ENCODE measurements at places on chromosomes 2 and 18.

DNA sequence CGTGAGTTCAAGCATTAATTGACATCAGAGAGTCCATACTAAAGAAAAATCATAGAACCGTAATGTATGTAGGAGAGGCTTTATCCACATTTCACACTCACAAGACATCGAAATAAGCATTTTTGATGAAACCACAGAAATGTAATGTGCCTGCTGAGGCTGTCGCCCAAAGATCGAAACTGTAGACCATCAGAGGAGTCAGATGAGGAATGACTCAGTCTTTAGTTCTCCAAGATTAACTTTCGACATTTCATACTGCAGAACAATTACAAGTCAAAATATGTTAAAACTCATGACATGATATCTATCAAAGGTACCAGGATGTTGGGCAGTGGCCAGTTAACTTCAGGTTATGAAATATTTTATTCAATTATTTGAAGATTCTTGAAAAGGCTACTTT is 79.6 kb downstream of the RAB31 start:
- DNase-seq: no peak

GRCh38 chr2:7012141-7012764 is 95.0 kb downstream of the RNF144A start:
- DNase-seq: no peak

GRCh38 chr18:28961669-28962228 is 784.8 kb upstream of the CDH2 start:
- DNase-seq: peak; percentile 68

DNA sequence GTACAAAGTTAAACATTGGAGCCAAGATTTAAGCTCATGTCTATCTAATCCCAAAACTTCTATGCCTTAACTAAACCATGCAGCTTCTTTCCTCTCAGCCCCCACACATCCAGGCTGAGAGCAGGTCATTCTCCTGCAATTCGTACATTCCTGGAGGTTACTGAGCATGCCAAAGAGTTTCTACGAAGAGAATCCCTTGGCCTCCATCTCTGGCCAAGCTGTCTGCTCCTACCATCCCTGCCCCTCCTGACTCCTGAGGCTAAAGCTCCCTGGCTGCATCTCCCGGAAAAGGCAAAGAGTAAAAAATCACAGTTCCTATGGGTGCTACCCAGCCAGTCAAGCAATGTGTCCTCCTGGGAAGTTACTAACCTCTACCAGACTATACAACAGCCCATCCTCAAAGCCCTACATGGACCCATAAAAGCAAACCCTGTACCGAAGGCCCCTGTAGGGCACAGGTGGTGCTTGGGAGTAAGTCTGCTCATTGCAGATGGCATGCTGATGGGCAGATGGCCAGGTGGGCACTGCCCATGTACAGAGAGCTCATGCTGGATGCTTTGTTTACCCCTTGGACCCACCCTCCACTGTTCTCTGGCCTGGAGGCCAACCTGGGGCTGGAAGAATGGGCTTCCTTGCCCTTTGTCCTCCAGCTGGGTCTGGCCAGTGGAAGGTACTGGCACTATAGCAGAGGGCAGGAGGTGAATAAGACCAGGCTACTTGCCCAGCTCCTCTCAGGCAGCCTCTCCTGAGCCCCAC is 99.5 kb downstream of the TTC32 start:
- no peak for DNase-seq

DNA sequence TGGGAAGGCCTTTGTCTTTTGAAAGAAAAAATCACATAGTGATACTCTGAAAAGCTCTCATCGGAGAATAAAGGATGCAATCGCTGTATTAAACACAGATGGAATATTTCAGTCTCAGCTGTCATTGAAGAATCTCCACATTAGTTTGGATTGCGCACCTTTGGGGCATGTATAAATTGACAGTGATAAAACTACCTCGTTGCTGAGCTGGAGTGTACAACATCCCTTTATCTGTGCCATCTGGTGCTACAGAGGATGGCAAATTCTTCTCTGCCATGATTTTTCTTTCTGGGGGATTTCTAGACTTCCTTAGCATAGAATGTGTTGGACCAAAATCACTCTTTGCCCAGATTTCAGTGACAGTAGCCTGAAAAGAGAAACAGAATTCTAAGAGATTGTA is 185.3 kb downstream of the PARD3B start:
- DNase-seq: no peak

GRCh38 chr2:207227062-207227748 is 61.5 kb upstream of the KLF7 start:
- DNase-seq: no peak

DNA sequence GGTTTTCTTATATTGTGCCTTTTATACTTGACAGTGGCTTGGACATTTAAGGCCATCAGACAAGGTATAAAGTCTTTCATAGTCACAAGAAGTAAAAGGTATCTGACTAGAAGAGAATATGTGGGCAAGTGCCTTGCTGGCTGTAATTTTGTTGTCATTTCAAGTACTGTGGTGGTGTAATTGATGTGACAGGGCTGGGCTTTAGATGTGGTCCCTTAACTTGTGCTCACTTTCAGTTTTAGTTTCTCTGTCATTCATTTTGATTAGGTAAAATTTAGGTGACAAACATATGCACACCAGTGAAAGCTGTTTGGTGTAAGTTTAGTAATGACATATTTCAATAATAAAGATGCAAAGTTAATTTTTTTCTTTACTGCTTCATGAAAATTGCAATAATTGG is 31.2 kb upstream of the TBR1 start:
- DNase-seq: peak; percentile 25

DNA sequence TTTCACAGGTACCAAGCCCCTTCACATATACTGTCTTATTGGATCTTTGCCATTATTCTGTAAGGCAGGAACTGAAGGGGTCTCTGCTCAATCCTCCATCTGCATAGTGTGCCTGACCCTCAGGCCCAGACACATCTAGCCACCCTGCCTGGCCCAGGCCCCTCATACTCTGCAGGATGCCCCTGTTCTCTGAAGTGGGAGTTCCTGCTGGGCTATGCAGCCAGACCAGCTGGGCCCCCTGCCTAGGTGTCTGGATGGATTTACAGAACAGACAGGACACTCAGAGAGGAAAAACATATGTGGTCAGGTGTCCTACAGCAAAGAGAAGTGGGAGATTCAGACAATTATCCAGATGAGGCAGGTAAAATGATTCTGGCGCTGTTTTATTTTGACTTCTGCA is 42.0 kb downstream of the SLC4A5 start:
- DNase-seq: no peak

GRCh38 chr2:61125123-61125710 is 36.8 kb upstream of the C2orf74 start:
- DNase-seq: no peak

DNA sequence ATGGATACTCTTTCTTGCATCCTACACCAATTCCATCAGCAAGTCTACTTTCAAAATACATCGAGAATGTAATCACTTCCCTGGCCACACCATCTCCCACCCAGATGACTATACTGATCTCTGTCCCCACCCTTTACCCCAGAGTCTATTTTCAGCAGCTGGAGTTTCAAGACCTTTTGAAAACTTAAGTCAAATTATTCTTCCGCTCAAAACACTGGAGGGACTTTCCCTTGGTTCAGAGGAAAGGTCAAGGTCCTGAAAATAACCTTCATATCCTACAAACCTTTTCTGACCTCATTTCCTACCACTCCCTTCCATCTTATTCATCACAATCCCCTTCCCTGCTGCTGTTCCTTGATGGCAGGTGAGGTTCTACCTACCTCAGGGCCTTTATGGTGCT is 58.8 kb upstream of the LYPD6 start:
- no peak for DNase-seq

GRCh38 chr2:44620189-44620990 is 258.6 kb downstream of the CAMKMT start:
- no peak for DNase-seq

- no peak for DNase-seq
These were observed 109.0 kb upstream of the DTNA start for GRCh38 chr18:34600874-34601656.

DNA sequence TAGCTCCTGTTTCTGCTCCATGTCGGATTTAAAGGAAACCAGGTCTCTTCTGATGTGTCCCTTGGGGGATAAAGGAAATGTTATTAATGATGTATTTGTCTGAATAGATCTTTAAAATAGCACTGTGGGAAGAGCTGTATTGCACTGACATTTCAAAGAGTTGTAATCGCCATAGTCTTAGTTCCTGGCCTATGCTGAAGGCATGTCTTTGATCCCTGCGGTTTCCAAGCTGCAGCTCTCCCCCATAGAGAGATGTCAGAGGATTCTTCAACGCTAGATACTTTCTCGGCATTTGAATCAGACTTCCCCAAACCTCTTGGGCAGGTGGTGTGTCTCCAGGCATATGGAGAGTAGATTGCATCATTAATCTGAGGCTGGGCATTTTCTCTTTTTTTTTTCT is 40.4 kb downstream of the NAT8 start:
- DNase-seq: no peak

GRCh38 chr18:76580288-76580962 is 85.4 kb upstream of the ZNF516 start:
- no peak for DNase-seq

- no peak for DNase-seq
These were observed 22.3 kb downstream of the IL1B start for GRCh38 chr2:112814278-112814677.

GRCh38 chr2:54556621-54557121 is 100.5 kb downstream of the SPTBN1 start:
- no peak for DNase-seq

GRCh38 chr2:142112757-142113221 is 18.0 kb downstream of the LRP1B start:
- DNase-seq: peak; percentile 15

DNA sequence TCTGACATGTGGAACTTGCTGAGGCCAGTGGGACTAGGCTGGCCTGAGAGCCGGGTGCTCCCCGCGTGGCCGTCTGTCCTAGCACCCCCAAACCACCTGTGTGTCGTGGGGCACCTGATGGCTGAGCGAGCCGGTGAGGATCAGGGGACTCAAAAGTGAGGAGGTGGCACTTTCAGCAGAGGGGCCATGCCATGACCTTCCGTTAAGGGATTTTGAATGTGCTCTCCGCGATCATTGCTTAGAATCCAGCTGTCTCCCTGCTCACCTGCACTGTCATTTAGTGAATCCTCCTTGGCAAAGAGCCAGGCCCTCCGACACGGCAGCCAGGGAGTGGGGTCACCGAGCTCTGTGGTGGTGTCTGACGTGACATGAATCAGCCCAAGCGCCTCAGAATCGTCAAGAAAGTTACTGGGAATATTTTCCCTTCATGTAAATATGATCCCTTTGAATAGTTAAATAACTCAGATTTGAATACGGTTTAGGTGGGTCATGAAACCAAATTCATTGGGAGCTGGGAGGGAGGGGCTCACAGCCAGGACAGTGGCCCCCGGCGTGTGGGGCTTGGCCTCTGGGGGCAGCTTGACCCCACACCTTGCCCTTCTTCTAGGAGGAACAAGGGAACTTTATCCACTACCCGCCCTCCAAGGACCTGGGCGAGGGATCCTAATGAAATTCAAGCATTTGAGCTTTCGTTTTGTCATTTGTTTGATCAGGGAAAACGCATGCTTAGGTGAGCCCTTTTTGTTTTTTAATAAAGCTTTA is 9.5 kb downstream of the NFATC1 start:
- no peak for DNase-seq

DNA sequence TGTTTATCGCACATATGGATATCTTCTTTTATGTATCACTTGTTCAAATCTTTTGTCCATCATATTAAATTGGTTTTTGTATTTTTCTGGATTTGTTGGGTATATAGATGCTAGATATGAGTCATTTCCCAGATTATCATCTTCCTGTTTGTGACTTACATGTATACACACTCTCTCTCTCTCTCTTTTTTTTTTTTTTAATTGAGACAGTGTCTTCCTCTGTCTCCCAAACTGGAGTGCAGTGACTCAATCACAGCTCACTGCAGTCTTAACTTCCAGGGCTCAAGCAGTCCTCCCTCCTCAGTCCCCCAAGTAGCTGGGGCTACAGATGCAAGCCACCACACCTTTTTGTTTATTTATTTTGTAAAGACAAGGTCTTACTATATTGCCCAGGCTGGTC is 43.8 kb downstream of the XIRP2 start:
- no peak for DNase-seq

DNA sequence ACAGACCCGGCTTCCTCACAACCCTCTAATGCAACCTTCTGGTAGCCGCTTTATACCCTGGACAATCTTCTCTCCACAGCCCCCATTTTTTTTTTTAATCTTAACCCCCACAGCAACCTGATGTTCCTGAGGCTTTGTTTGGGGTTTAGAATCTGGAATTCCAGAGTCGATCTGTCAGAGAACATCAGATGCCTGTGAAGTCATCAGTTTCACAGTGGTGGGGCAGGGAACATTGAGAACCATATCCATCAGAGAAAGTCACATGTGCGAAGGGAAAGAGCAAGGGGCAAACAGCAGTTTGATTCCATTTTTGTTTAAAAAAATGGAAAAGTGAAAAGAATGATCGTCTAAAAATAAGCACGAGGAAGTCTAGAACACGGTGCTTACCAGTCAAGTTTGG is 20.6 kb downstream of the NPAS2 start:
- no peak for DNase-seq

- DNase-seq: peak; percentile 11
These were observed 864 bp downstream of the KLHL29 start for GRCh38 chr2:23385748-23386338.

- DNase-seq: no peak
These were observed 19.1 kb downstream of the RAMP1 start for GRCh38 chr2:237878321-237879057.

DNA sequence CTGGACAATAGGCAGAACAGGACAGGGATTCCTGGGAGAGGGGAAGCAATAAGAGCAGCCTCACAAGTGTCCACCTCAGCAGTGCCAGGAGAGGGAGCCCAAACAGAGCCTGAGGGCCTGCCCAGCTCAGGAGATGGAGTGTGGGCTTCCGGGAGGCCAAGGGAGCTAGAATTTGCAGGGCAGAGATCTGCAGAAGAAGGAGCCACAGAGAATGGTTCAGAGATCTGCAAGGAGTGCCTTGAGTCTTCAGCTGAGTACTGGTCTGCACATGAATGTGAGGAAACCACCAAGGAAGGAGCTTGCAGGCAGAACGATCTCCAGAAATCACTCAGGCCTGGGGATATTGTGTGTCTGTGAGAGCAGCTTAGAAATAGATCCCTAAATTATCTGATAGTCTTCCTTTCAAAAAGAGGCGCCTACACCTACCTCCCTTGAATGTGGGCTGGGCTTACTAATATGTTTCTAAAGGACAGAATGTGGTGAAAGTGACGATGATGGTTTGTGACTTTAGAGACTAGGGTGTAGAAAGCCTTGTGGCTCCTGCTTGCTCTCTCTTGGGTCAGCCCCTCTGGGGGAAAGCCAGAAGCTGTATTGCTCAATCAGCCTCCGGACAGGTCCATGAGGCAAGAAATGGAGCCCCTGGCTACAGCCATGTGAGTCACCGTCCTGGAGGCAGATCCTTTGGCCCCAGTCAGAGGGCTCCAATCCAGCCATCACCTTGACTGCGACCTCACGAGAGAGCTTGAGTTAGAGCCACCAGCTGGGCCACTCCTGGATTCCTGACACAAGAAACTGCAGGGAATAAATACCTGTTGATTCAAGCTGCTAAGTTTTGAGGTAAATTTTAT is 7.6 kb upstream of the LPIN1 start:
- no peak for DNase-seq

- peak; percentile 52 for DNase-seq
These were observed 44.2 kb downstream of the WDPCP start for GRCh38 chr2:63544017-63544627.

- DNase-seq: no peak
These were observed 85.2 kb upstream of the GRB14 start for GRCh38 chr2:164706522-164706921.

Measured in NAMALWA (cell line).